ENCODE measurements at places on chromosomes 16 and 17.

DNA sequence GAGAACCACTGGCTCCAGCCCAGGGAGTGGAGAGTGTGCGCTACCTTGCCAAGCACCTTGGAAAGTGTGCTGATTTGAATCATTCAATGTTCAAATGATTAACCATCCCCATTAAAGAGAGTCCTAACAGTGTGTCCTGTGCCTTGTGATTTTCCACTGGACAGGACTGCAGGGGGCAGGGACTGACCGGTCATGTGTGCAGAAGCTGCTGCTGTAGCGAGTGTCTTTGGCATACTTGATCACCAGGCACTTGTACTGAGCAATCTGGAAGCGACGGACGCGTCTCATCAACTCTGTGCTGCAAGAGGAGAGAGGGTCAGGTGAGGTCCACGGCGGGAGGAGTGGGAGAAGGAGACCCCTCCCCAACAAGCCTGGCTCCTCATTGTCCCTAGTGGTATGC is 2.0 kb downstream of the TK1 start:
- DNase-seq: no peak

DNA sequence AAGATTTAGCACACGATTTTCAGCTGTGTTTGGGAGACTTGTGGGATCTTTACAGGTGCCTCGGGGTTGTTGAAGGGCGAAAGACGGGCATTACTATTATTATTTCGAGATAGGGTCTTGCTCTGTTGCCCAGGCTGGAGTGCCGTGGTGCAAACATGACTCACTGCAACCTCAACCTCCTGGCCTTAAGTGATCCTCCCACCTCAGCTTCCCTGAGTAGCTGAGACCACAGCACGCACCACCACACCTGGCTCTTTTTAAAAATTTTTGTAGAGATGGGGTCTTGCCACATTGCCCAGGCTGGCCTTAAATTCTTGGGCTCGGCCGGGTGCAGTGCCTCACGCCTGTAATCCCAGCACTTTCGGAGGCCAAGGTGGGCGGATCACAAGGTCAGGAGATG is 29.7 kb upstream of the PHB1 start:
- DNase-seq: no peak

GRCh38 chr17:73711184-73711583 is 66.9 kb upstream of the SDK2 start:
- DNase-seq: no peak

- no peak for DNase-seq
Observed at GRCh38 chr17:53032861-53033271, 789.9 kb upstream of the KIF2B start.

GRCh38 chr16:6861815-6862477 is 470.7 kb upstream of the RBFOX1 start:
- no peak for DNase-seq
